ENCODE measurements at places on chromosomes 6 and 20.

GRCh38 chr6:33211666-33212422 lies 3.5 kb downstream of the RING1 start:
- no peak for DNase-seq

DNA sequence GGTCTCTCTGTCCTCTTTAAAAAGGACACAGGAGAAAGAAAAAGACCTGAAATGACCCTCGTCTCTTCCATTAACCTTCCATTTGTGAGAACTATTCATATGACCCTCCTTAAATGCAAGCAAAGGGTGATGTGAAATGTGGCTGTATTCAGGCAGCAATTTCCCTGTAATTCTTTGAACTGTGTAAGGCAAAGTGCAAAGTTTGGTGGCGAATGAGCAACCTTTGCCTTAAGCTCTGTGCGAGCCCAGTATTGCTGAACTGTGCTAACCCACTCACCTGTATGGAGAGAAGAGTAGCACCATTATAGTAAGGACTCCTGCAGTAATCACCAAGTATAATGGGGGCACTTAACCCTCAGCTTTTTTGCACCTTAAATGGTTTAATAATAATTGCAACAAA lies 223.4 kb downstream of the PLCB1 start:
- DNase-seq, result no peak

DNA sequence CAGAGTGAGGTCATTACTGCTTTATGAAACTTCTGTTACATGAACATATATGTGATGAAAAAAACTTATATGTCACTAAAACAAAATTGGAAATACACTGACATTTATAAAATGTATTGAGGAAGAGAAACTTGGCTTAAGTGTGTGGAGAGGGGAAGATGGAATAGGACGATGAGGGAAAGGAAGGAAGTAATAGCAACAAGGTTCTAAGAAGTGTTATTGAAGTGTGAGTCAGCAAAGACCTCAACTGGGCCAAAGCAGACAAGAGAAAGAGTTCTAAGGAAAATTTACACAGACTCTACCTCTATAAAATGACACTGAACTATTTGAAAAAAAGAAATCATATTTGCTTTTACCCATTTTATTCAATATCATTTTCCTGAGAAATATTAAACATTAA lies 38.3 kb downstream of the SNX3 start:
- no peak for DNase-seq

GRCh38 chr6:83307849-83308248 lies 114.7 kb downstream of the RWDD2A start:
- DNase-seq, result no peak

DNA sequence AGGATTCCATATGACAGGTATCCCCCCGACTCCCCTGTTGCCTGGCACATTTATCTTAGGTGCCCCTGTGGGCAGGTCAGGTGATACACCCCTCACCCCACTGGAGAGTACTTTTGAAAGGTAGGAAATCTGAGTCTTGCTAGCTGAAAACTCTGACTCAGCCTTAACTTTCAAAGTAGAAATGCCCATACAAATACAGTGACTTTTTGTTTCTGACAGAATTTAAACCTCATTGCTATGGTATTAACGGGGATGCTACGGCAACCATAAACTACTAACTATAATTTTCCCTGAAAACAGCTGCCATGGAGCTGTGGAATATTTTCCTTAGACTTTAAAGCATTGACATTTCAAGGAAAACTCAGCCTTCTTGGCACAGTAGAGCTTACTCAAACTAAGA lies 536.0 kb downstream of the RFPL4B start:
- no peak for DNase-seq

GRCh38 chr20:40663991-40664880 lies 24.8 kb downstream of the MAFB start:
- DNase-seq, result no peak

- peak; percentile 42 for DNase-seq
Measured at GRCh38 chr6:30533460-30534294, 22.6 kb downstream of the GNL1 start.

DNA sequence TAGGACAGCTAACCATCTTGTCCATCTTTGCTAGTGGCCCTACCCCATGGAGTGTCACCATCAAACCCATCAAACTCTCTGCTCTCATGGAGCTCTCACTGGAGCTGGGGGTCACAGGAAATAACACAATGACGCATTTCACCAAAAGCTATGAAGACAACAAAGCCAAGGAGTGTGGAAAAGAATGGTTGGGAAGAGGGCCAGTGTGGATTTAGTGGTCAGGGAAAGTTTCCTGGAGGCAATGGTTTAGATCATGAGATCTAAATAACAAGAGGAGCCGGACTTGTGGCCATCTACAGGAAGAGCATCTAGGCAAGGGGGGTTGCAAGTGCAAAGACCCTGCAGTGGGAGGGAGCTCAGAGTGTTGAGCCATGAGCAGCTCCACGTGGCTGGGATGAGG lies 189.5 kb downstream of the BMP7 start:
- DNase-seq, result no peak

- DNase-seq, result no peak
Measured at GRCh38 chr6:132466952-132467351, 46.0 kb downstream of the STX7 start.

GRCh38 chr6:30826961-30827342 lies 57.4 kb upstream of the DDR1 start:
- no peak for DNase-seq

GRCh38 chr6:21738180-21739094 lies 144.9 kb downstream of the SOX4 start:
- no peak for DNase-seq

DNA sequence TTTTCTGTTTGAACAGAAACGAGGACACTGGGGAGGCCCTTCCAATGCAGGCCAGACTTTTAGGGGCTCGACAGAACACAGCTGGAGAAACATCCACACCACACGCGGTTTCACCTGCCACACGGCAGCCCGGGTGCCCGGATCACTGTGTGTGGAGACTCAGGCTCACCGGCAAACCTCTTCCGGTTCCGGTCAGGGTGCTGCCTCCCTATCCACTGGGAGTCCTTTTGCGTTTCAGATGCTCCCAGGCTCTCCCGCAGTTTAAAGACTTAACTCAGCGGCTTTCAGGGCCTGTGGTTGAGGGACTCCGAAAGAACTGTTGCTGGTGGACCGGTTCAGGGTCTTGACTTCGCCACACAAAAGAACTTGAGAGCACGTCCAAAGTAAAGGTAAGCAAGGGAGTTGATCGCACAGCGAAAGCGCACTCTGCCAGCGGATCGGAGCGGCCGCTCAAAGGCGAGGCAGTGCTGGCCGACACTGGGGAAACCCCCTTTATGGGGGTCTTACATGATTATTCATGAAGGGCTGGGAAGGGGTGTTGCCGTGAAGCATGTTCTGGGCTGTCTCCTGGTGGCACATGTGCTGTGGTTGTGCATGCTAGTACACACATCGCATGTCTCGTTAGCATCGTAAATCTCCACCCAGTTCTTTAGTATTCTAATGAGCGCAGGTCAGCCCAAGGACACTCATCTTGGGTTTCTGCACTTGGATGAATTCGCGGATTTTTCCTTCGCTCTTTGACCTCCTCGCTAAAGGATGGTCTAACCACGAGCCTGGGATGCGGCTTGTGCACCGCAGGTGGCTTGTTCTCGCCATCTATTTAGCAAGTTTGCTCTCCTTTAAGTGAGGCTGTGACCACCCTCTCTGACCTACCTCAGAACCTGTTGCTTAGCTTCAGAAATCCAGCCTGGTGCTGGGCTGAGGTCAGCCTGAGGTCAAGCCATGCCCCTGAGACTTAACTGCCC lies 180.3 kb downstream of the CDH26 start:
- DNase-seq, result peak; percentile 37

DNA sequence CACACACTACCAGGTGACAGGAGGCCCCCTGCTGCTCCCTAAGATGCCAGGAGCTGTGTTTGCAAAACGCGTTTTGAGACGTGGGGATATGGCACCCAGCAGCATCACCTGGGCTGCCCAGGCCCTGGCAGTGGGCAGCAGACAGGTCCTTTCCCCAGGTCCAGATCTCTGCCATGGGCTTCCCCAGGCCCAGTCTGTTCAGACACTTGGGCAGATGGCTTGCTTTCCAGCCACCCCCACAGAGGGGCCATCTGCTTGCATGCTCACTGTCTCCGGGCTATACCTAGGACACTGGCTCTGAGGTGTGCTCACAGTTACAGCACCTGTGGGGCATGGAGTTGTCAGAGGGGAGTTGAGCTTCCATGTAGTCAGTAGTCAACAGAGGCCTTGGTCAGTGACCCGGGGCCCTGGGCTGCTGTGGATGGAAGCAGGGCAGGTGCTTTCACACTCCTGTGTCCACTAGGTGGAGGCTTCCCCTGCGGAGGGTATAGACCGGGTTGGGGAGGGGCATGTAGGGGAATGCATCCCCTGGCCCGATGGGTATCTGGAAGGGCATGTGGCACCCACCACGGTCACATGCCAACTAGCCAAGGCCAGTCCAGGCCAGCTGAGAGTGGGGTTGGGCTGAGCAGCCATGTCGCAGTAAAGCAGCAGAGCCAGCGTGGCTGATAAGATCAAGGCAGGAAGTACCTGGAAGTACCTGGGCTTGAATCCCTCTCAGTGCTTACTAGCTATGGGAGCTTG lies 185.4 kb upstream of the SLC24A3 start:
- no peak for DNase-seq

- no peak for DNase-seq
Measured at GRCh38 chr20:62376112-62377063, 9.3 kb upstream of the LAMA5 start.

- DNase-seq, result no peak
Measured at GRCh38 chr6:57327311-57327710, 9.9 kb downstream of the PRIM2 start.

DNA sequence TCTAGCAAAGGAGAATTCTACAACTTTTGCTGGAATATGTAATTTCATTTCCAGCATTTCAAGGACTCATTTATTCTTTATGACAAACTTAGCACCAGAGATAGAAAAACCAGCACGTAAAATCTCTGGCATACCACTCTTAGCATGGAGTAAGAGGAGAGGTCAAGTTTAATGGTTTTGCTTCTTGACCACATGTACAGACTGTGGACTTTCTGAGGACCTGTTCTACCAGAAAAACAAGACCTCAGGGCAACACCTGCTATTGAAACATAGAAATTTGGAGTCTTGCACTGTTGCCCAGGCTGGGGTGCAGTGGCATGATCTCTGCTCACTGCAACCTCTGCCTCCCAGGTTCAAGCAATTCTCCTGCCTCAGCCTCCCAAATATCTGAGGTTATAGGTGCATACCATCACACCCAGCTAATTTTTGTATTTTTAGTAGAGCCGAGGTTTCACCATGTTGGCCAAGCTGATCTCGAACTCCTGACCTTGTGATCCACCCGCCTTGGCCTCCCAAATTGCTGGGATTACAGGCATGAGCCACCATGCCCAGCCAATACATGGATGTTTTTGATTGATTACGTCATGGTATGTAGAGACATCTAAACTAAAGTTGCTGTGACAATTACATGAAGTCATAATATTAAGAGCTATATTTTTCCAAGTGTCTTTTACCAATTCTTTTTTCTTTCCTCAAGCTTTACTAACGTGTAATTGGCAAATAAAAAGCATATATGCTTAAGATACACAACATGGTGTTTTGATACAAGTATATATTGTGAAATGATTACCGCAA lies 36.1 kb downstream of the CRYBG1 start:
- DNase-seq, result no peak

DNA sequence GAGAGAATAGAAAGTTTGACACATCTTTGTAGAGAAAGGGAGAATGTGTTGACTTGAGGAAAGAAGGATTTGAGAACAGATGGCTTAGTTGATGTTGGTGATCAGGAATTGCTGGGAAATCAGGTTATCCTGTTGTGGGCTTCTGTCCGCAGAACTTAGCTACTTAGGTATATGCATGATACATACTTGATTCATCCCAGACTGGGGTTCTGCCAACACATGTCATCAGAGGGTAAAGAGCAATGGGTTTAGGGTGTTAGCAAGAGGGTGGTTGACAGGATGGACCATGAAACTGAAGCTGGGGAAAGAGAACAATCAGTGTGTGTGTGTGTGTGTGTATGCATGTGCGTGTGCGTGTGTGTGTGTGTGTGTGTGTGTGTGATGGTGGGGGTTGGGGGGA lies 50.6 kb upstream of the NELFCD start:
- DNase-seq, result no peak

- DNase-seq, result no peak
Measured at GRCh38 chr6:106272287-106272686, 53.3 kb downstream of the ATG5 start.

GRCh38 chr20:25070821-25071473 lies 11.0 kb downstream of the VSX1 start:
- DNase-seq, result no peak

Data from activated CD4-positive, alpha-beta memory T cell treated with anti-CD3 and anti-CD28 coated beads, Interleukin-2, amount 10 ng/mL, durations not matched to agents 7 days and 5 days (primary cell).